ENCODE measurements at places on chromosomes 3 and 15. TPM values are rescaled to one million over a fixed set of nuclear protein-coding genes. Genes with fewer than 3 reads are reported as not detected.

Gene ROBO2
- total RNA-seq, result not detected

Gene PLOD2
- total RNA-seq, result 83.2 TPM

Gene PRSS50
- total RNA-seq, result not detected

Gene UACA
- total RNA-seq, result 75.5 TPM

Gene INKA1
- 16.7 TPM for total RNA-seq

Gene IL16
- total RNA-seq, result 26.2 TPM

Gene ADAMTS7
- 21.4 TPM for total RNA-seq

Gene ECE2
- not detected for total RNA-seq

Gene TBC1D2B
- total RNA-seq, result 27.7 TPM

Gene ZNF80
- not detected for total RNA-seq

Gene MEX3B
- total RNA-seq, result 27.7 TPM

Gene TMEM207
- not detected for total RNA-seq

- no peak for DNase-seq
These were observed 61.2 kb upstream of the CTNNB1 start for GRCh38 chr3:41138146-41138545.

DNA sequence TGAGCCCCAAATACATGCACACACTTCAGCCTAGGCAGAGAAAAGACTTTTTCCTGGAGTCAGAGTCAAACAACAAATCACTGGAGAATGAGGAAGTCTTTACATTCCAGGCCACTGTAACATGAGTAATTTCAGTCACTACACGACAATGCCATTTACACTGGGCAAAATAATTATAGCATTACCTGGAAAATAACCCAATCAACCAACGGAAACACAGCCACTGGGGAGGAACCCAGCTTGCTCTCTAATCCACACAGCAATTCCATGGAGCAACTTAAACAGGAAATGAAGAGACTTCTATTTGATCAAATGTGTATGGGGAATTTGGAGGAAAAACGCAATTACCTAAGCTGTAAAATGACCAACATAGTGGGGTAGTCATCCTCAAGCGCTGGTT, 15.2 kb downstream of the FSTL1 start:
- no peak for DNase-seq

- DNase-seq, result peak; percentile 58
These were observed 161.0 kb downstream of the ARRDC4 start for GRCh38 chr15:98121536-98121935.

DNA sequence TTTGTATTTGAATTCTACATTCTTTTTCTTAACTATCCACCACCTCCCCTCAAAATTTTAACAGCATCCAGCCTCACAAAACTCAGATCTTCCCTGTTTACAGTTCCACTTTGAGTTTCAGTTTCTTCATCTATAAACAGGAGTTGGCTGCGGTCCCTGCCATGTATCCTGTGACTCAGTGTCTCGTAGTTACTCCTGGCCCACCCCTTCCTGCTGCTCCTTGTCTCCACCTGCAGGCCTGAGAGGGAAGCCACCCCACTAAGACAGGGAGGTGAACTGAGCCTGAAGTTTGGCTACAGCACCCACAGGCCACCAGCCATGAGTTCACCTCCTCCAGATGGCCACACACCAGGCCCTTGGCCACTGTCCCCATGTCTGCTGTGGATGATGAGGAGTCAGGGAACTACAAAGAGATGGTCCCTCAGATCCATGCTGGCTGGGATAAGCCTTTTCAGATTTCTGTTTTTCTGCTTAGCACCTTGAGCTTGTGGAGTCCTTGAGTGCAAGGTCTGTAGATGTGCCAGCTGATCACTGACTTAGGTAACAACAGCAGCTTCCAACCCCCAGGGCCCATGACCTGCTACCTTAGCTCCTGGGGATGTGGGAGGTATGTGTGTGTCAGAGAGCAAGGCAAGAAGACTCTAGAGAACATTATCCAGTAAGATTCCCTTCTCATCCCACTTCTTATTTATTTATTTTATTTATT, 37.5 kb downstream of the CD86 start:
- no peak for DNase-seq

GRCh38 chr3:139588450-139588849, 48.9 kb upstream of the RBP1 start:
- DNase-seq, result no peak

DNA sequence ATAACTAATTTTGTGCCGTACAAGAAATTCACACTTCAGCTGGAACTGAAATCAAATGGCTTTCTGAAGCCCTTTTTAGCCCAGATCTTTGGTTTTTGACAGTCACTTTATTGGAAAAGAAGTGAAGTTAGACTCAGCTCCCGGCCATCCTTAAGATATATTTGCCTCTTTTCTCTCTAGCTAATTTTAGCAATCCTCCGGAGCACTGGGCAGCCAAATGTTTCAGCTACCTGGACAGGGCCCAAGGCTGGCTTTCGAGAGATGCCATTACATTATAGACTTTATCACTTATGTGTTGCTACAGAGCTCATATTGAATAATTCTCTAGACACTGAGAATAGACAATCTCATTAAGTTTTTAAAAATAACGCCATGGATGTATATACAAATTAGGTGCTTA, 28.5 kb upstream of the RPL39L start:
- DNase-seq, result no peak

DNA sequence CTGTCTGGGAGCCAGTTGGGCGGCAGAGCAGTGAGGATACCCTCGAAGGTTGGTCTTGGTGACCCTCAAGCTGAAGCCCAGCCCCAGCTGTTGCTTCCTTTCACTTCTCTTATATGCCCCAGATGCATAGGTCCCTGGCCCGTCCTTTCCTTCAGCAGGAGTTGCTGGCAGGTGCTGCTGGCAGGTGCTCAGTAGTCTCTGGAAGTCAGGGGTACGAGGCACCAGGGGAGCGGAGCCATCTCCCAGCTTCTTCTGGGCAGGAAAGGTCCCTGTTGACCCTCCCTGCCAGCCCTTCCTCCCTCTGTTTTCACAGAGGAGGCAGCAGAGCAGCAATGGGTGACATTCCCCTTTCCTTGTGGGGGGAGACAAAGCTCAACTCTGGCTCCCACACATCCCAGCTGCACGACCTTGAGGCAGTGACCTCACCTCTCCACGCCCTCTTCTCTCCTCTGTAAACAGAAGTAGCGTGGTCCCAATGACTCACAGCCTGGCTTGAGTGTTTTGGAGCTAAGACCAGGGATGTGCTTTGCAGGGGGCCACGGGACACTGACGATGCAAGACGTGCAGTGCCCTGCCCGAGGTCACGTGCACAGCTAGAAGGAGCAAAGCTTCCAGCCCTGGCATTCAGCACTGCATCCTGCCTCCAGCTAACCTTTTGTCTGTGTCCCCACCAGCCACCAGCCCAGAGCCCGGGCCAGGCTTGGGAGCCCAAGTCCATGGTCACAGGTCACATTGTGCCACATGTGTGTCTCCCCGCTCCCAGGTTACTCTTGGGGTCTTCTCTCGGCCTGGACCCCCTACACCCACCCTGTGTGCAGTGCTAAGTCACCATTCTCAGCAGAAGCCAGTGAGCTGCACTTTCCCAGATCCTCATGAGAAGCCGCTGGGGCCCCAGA, 49.7 kb downstream of the SLC6A6 start:
- peak; percentile 91 for DNase-seq

DNA sequence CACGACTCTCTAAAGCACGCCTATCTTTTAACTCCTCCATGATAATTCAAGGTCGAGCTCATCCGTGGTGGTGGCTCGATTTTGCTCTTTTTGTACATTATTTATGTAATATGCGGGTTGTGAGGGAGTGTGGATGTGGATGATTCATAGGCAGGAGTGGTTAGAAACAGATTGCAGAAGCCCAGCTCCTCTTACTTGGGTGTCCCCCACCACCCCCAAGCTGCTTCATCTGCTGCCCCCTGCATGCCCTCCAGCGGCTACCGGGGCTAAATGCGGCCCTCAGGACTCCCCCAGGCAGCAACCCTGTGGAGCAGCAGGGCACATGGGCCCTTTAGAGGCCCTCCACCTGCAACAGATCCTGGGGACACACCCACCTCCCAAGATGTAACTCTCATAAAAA, 111.5 kb upstream of the SELENOK start:
- DNase-seq, result no peak

DNA sequence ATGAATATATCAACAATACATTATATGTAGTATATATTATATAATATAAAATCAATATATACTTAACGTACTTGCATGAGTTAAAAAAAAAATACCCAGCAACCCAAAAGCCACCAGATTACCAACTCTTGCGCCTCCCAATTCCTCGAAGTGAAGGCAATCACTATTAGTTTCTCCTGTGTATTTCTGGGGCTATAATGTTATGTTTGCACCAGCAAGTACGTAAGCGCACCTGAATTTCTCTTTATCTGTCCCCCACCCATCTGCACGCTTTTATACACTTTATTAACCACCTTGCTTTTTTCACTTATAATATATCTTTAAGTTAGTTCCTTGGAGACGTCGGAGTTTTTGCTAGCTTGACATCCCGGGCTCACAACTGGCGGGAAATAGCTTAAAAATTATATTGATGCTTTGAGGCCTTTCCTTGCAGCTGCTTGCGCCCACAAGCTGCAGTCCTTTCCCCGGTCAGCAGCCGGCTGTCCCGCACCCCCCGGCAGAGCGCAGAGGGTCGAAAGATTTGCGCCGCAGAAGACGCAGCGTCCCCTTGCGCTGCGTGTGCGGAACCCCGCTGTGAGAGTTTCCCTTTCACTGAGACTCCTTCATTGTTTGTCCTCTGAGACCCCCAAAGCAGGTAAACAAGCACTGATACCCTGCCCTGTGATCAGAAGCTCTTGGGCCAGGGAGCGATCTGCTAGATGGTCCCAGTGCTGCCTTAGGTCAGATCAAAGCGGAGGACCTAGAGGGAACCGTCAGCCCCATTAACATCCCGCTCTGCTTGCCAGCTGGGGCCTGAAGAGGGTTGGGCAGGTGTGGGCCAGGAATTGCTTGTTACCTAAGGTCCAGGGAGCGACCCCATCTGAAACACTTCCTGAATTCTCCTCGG, 8.9 kb upstream of the EOMES start:
- DNase-seq, result no peak

GRCh38 chr3:27614592-27614991, 107.5 kb downstream of the EOMES start:
- no peak for DNase-seq

DNA sequence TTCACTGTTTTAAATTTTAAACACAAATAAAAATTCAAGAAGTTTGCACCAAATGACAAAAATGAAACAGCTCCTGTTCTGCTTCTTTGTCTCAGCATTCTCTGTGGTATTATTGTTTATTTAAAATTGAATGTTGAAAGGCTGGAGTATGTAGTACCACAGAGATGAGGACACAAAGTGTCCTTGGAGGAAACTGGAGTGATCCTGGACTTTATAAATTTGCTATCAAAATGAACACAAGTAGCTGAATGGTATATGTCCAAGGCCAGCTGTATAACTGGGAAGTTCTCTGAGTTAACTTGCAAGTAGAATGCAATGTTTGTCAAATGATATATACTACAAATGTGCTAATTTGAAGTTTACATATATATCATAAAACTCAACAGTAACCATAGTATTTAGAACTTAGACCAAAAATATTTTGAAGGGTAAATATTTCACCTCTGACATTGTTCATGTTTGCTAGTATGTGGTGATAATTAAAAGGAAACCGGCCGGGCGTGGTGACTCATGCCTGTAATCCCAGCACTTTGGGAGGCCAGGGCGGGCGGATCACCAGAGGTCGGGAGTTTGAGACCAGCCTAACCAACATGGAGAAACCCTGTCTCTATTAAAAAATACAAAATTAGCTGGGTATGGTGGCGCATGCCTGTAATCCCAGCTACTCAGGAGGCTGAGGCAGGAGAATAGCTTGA, 12.3 kb downstream of the BTLA start:
- no peak for DNase-seq

DNA sequence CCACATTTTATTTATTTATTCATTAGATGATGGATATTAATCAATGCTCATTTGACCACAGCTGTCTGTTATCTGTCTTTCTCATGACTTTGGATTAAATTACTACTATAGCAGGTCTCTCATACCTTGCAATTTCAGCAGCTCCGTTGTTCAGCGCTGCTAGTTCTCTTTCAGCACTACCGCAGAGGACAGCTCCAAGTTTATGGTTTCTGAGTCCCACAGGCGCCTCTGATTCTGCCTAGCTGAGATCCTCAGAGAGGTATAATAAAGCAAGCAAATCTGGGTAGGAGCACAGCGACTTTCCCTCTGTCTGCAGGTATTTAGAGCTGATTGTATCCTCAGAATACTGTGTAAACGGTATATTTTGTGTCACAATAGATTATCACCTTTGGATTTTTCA, 204.9 kb downstream of the CNTN4 start:
- DNase-seq, result no peak

DNA sequence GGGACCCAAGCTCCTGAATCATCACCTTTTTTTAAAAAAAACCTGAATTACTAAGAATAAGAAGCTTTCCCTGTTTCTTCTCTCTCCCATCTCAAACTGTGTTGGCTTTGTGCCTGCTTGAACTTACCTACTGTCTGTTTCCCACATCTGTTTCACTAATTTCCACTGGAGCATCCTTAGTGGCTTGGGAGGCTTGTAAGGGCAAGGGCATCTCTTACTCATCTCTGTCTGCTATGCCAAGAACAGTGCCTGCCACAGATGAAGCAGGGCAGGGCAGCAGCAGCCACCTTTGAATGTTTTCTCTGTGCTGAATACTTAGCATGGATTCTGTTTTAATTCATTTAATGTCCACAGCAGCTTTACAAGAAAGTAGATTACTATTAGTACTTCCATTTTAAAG, 42.3 kb downstream of the SNRK start:
- no peak for DNase-seq

DNA sequence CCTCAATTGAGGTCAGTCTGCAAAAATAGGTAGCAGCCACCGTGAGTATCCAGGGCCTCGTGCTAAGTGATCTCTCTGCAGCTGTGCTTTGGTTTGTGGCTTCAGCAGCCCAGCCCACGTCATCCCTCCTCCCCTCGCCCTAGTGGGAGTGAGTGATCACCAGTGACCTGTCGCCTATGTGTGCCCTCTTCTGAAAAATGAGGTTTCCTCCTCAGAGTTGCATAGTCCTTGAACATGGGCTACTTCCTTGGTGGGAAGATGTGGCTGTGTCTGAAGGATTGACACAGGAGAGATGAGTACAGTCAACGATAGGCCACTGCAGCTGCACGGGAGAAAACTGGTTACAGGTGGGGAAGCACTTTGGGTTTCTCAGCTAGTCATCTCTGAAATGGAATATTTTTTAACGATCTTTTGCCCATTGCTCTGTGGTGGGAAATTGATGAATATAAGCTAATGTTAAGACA, 144.8 kb upstream of the BHLHE40 start:
- no peak for DNase-seq

- no peak for DNase-seq
These were observed 25.6 kb downstream of the CDCP1 start for GRCh38 chr3:45120359-45121158.

GRCh38 chr3:193140381-193140780, 100.6 kb upstream of the PLAAT1 start:
- no peak for DNase-seq

GRCh38 chr3:71520161-71521020, 63.1 kb downstream of the FOXP1 start:
- no peak for DNase-seq

GRCh38 chr15:31476236-31476810, 149.7 kb downstream of the KLF13 start:
- no peak for DNase-seq

All from uterus (tissue), 4 donors.